ENCODE measurements at places on chromosomes 1 and 21.

DNA sequence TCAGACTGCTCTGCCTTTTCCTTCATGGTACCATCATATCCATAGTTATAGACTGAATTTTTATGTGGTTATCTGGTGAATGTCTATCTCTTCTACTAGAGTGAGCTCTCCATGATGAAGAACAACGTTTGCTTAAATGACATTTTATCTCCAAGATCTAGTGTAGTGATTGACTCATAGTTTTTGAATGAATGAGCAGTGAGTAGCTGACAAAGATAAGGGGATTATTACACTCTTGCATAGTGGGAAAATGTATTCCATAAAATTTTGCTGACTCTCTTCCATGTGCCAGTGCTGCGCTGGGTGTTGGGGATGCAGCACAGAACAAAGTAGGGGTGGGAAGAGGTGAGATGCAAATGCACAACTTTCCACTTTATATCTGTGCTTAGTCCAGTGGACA, 147.7 kb downstream of the TGFB2 start:
- DNase-seq: no peak

DNA sequence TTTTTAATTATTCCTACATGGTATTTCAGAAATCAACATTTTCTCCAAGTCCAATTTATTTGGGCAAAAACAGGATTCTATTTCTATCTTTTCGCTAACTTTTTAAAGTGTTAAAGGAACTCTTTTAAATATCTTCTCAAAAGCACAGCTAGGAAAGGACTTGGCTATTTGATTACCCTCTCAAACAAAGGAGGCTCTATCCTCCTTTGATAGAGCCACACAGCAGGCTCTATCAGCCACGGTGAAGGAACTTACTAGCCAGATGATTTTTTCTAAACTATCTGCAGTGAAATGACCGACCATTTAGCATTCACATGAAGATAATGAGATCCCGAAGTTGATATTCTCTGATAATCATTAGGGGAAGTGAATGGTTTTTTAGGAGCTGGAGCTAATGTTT, 9.1 kb downstream of the ANGPTL7 start:
- DNase-seq: no peak

GRCh38 chr1:227558732-227559262, 4.6 kb upstream of the ZNF678 start:
- DNase-seq: no peak

DNA sequence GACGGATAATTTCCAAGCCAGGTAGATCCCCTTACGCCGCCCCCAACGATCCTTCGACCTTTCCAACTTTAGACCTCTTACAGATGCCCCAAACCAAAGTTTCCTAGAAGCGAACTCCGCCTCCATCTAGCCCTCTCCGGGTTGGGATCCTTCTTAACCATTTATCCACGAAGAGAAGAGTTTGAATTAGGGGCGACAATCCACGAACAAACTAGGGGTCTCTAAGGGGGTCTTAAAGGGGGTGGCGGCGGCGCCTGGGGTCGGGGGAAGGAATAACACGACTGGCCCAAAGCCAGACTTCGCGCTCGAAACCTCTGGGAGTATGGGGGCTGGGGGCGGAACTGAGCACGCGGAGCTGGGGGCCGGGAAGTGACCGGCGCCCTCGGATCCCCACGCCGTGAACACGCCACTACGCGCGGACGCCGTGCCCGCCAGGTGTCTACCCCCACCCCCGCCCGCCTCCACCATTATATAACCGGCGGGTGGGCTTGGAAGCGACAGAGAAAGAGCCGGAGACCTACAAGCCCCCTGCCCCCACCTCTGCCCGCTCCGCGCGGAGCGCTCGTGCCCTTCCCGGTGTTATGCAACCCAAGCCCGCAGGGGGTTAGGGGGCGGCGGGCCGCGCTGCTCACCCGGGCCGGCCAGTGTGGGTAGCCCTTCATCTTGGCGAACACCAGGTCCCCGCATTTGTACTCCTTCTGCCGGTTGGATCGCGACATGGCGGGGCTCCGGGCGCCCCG, 594 bp downstream of the HDGF start:
- no peak for DNase-seq

- DNase-seq: no peak
Measured at GRCh38 chr1:214990619-214991018, 91.9 kb upstream of the KCNK2 start.
